Stimulated activated CD8-positive, alpha-beta memory T cell treated with anti-CD3 and anti-CD28 coated beads, Interleukin-15, amount 100 ng/mL, for 4 hours (primary cell): ENCODE measurements at places on chromosomes 7 and 10.

DNA sequence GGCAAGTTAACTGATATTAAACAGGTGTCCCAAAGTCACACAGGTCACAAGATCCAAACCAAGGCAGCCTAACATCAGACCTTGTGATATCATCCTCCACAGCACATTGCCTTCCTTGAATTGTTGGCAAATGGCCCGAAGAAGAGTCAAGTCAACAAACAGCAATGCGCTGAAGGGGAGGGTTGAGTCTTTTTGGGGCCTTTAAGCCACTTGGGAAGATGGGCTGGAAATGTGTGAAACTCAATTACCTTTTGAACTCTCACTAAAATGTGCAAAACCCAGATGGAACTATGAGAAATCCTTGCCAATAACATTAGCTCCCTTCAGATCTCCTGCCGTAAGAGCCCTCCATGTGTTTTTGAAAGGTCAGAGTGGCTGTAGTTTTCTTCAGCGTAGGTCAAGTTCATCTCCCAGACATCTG is 47.9 kb upstream of the STK17A start:
- DNase-seq = no peak

- no peak for DNase-seq
These were observed 2.4 kb upstream of the ARID5B start for GRCh38 chr10:61899069-61899531.

- DNase-seq = no peak
These were observed 72.1 kb upstream of the SLC13A1 start for GRCh38 chr7:123271856-123272255.

DNA sequence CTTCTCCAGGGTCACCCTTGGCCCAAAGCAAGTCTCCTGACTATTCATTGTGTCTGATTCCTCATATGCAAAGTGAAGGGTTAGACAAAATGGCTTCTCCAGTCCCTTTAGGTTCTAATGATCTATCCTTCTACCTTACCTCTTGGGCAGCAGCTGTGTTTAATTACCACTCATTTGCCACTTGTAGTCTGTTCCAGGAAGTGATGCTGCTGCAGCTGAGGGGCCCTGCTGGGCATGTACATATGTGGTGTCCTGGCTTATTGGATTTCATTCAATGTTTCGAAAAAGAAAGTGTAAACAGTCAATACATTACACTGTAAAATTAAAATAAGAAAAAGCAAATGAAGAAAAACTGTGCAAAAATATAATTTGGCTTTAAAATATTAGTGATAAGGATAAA is 36.6 kb downstream of the SCIN start:
- DNase-seq = no peak

DNA sequence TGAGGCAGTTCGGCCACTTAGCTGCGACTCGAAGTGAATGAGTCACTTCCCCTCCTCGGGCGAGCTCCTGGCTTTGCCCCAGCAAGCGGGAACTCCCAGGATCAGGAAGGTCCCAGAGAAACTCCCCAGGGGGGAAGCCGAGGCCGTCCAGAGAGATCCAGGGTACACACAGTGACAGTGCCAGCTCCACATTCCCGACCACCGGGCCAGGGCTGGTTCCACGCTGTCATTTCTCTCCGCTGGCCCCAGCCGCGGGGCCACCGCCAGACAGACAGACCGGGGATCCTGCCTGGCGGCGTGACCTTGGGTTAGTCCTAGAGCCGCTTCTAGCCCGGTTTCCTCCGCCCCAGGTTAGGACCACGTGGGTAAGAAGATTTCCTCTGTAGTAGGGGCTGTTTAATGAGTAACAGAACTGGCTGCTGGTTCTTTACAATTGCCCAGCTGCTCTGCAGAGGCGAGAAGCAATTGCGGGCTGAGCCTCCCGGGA is 463 bp upstream of the UPP1 start:
- DNase-seq = peak; percentile 35

DNA sequence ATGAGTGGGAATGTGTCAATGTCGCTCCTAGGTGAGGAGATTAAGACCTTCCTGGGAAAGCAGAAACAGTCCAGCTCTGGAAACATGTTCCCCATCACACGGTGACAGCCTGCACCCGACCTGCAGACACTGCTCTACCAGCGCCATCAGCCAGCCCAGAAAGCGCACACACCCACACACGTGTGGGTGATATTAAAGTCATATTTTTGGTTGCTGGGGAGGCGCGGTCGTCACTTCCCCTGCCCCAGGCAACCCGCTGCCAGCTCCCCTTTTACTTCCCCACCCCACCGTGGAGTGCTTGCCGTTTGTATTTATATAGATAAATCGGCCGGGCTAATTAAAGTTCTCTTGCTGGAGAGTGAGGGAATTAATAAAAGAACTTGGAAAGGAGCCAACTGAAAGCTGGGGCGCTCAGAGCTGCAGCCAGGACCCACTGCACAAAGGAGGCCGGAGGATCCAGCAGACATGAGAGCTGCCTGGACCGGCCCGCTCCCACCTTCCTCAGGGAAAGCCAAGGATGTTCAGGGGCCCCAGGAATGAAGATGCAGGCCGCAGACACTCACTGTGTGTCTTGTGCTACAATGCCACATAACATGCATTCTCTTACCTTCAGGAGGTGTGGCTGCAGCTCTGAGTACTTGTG is 145.2 kb upstream of the UNC5B start:
- no peak for DNase-seq
